CD4-positive, alpha-beta T cell (primary cell): ENCODE measurements at places on chromosomes 16 and 17. TPM values are rescaled to one million over a fixed set of nuclear protein-coding genes. Genes with fewer than 3 reads are reported as not detected.

DNA sequence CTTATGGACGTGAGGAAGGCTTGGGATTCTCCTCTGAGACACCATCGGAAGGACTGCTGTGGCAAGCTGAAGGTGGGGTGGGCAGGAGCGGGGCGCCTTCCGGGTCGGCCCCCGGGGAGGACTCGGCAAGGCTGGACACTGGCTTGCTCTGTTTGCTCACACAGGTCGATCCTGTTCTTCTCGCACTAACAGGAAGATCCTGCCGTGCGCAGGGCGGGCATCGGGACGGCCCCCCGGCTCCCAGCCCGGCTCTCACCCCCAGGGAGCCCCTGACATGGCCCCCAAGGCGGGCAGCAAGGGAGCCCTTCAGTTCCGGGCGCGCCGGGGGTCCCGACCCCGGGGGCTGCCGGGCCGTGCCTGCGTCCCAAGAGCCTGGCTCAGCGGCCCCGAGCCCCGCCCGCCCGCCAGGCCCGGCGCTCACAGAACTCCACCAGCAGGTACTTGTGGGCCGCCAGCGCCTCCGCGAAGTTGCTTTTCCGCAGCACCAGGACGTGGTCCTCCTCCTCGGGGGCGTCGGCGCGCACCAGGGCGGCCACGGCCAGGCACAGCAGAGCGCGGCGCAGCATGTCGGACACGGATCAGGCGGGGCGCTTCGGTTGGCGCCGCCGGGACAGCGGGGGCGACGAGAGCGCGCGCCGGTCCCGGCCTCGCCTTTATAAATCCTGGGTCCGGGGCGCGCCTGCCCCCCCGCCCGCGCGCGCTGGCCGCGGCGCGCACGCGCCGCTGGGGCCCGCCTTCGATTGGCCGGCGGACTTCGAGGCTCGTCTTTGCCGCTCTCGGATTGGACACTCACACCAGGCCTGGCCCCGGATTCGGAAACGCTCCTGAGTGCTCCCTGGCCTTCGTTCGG, at the start of gene P4HB:
Gene P4HB, minus strand, starts transcription at position 630 of the 850 bp plus-strand sequence. Its CDS starts 64 bp downstream, at position 566.
- peak within 1 kb of the TSS; percentile 78 for H3K4me3 ChIP-seq
- H3K27me3 ChIP-seq: no peaks in the 10 kb centered on the region
- peak within 1 kb of the TSS; percentile 95 for H3K27ac ChIP-seq
- peaks cover 49% of the 10 kb centered on the region for H3K36me3 ChIP-seq
- DNase-seq: no peak

DNA sequence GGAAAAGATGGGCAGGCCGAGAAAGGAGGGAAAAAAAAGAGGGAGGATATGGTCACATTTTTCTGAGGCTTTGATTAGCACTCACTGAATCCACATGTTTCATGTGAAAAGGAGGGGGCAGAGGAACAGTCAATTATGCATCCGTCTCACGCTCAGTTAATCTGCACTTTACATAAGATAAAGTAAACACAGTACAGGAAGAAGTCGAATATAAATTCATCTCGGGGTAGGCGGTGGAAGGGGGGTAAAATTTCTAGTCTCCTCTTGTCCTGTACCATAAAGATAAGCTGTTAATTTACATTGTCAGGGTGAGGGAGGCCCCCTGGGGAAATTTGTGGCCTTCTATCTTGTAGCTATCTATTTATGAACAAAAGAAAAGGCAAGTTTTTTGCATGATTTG, 73.1 kb upstream of the CES5A start:
- H3K4me3 ChIP-seq: no peak overlapping the region
- no peaks in the 10 kb centered on the region for H3K4me1 ChIP-seq
- no peaks in the 10 kb centered on the region for H3K36me3 ChIP-seq

GRCh38 chr17:65423346-65424140, 137.9 kb downstream of the AXIN2 start:
- DNase-seq: no peak
- H3K4me3 ChIP-seq: no peak overlapping the region
- H3K27ac ChIP-seq: no peak overlapping the region
- no peaks in the 10 kb centered on the region for H3K4me1 ChIP-seq
- no peaks in the 10 kb centered on the region for H3K36me3 ChIP-seq
- H3K27me3 ChIP-seq: no peaks in the 10 kb centered on the region

Gene SLC4A1
- not detected for total RNA-seq

GRCh38 chr17:80947200-80947940, 44.3 kb upstream of the CHMP6 start:
- H3K36me3 ChIP-seq: peaks cover 62% of the 10 kb centered on the region
- H3K27me3 ChIP-seq: no peaks in the 10 kb centered on the region
- no peak for DNase-seq
- no peaks in the 10 kb centered on the region for H3K4me1 ChIP-seq

- H3K27ac ChIP-seq: no peak overlapping the region
- no peak for DNase-seq
- H3K4me1 ChIP-seq: no peaks in the 10 kb centered on the region
- H3K4me3 ChIP-seq: no peak overlapping the region
Observed at GRCh38 chr17:81196505-81197408, 26.0 kb downstream of the CEP131 start.

Gene TP53TG3C
- not detected for total RNA-seq

DNA sequence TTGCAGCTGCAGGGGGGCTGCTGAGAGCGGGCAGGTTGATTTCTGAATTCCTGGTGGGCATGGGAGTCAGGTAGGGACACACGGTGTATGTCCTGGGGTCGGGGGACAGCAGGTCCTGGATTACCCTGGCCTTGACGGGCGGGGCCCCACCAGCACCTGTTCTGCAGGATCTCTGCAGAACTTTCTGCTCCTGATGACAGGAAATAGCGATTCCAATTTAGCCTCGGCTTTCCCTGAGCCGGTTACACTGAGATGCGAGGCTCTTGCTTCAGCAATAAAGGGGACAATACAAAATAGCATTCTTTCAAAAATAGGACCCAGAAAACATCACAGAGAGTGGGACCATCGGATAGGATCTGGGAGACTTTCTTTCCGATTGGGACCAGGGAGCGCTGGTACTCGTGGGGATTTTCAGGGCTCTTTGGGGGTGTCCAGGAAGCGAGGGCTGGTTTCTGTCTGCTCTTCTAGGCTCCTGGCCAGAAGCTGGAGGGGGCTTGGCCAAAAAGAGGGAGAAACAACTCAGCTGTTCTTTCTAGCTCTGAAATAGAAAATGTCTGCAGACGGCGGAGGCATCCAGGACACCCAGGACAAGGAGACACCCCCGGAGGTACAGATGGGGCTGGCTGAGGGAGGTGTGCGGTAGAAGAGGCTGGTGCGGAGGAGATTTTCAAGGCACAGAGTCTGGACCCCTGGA, 642 bp downstream of the ZNF205 start:
- no peak overlapping the region for H3K4me3 ChIP-seq
- no peaks in the 10 kb centered on the region for H3K4me1 ChIP-seq
- no peak for DNase-seq
- no peaks in the 10 kb centered on the region for H3K36me3 ChIP-seq

Gene TBC1D16
- 1.9 TPM for total RNA-seq

Gene AOC2
- 2.5 TPM for total RNA-seq

Gene FN3K
- 4.9 TPM for total RNA-seq

DNA sequence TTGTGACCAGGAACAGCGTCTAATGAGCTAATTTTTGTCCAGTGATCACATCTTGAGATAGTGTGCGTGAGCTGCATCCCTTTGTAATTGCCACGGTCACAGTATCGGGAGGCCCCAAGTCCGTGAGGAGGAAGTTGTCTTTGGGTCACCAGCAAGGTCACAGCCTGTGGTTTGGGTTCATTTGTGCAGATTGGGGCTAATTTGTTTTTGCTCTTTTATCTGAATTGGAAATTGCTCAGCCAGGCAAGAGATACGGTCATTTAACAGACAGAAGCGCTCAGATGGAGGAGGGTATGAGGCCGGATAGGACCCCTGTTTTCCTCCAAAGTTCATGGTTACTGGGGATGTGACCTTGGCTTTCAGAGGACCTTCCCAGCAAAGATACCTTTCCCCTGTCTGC, 174.1 kb downstream of the SNX29 start:
- no peak overlapping the region for H3K4me3 ChIP-seq
- no peak for DNase-seq
- H3K27me3 ChIP-seq: no peaks in the 10 kb centered on the region
- no peak overlapping the region for H3K27ac ChIP-seq

Gene MYL11
- 0.95 TPM for total RNA-seq

Gene COQ9
- total RNA-seq: 7.6 TPM

- no peak overlapping the region for H3K4me3 ChIP-seq
- no peak overlapping the region for H3K27ac ChIP-seq
- no peaks in the 10 kb centered on the region for H3K27me3 ChIP-seq
- DNase-seq: no peak
- no peaks in the 10 kb centered on the region for H3K4me1 ChIP-seq
Observed at GRCh38 chr17:17978481-17979424, 6.1 kb downstream of the DRC3 start.

Gene CD300LG
- total RNA-seq: not detected

Gene SAMD14
- 0.33 TPM for total RNA-seq

Gene DPEP3
- 0.53 TPM for total RNA-seq

Gene RPL19
- 3,670 TPM for total RNA-seq

Gene ELOB
- total RNA-seq: 103 TPM

Gene C17orf58
- total RNA-seq: 0.31 TPM

DNA sequence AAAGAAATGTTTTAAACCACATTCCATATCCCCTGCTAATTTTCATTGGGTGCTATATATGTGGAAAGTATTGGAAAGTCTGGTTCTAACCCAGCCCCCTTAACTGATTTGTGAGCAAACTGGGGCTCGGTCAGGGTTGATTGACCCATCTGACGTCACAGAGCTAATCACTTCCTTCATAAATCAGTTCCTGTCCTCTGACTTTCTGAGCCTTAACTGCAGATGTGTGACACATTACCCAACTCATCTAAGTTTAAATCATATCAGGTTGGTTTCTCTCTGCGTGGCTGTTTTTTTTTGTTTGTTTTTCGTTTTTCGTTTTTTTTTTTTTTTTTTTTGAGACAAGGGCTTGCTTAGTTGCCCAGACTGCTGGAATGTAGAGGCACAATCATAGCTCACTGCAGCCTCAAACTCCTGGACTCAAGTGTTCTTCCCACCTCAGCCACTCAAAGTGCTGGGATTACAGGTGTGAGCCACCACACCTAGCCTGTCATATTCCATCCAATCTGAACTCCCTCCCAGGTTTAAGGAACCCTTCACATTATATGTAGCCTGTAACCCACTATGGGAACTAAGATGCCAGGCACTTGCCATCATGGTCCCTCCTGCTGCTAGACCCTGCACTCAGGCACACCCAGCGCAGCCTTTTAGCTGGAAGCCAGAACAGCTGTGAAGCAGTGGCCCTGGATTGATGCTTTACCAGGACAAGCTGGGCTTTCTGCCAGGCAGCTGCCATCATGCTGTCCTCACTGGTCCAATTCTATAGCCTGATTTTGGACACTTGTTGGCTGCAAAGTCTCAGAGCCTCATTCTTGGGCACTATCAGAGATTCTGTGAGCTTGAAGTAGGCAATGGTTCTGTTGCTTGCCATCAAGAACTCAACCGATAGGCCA, 6.9 kb upstream of the BPTF start:
- no peaks in the 10 kb centered on the region for H3K4me1 ChIP-seq
- no peak overlapping the region for H3K4me3 ChIP-seq
- H3K27ac ChIP-seq: no peak overlapping the region
- H3K27me3 ChIP-seq: no peaks in the 10 kb centered on the region

Gene NPIPB9
- total RNA-seq: 2.6 TPM

GRCh38 chr16:48335961-48336360, 49.3 kb downstream of the SIAH1 start:
- DNase-seq: no peak
- no peak overlapping the region for H3K27ac ChIP-seq
- H3K4me3 ChIP-seq: no peak overlapping the region

Gene RCVRN
- total RNA-seq: not detected

GRCh38 chr16:67661101-67661761, 471 bp downstream of the PARD6A start:
- H3K27ac ChIP-seq: peak overlapping the region; percentile 93
- peaks cover 45% of the 10 kb centered on the region for H3K4me1 ChIP-seq
- H3K4me3 ChIP-seq: peak overlapping the region; percentile 95
- peaks cover 25% of the 10 kb centered on the region for H3K36me3 ChIP-seq
- DNase-seq: no peak
- H3K27me3 ChIP-seq: no peaks in the 10 kb centered on the region

Gene ICAM2
- 50.6 TPM for total RNA-seq

GRCh38 chr17:80775863-80776262, 215.8 kb upstream of the CHMP6 start:
- H3K4me1 ChIP-seq: peaks cover 50% of the 10 kb centered on the region
- no peak overlapping the region for H3K27ac ChIP-seq
- H3K27me3 ChIP-seq: no peaks in the 10 kb centered on the region
- peaks cover 23% of the 10 kb centered on the region for H3K36me3 ChIP-seq
- DNase-seq: no peak

DNA sequence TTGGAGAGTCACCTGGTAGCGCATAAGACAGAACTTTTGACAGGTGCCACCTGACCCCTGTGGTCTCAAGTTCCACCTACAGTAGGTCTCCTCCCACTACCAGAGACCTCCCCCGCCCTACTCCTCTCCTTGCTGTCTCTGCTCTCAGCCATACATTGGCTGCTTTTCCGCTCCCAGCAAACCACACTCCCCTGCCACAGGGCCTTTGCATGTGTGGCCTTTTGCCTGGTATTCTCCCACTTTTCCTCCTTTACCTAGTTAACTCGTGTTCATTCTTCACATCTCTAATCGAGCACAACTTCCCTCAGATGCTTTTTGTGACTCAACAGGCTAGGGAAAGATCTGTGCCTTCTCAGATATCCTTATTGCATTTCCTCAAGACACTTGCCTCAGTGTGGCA, 218.3 kb upstream of the EEF2KMT start:
- no peak overlapping the region for H3K4me3 ChIP-seq
- H3K36me3 ChIP-seq: no peaks in the 10 kb centered on the region
- no peak for DNase-seq
- no peak overlapping the region for H3K27ac ChIP-seq
- H3K27me3 ChIP-seq: no peaks in the 10 kb centered on the region

DNA sequence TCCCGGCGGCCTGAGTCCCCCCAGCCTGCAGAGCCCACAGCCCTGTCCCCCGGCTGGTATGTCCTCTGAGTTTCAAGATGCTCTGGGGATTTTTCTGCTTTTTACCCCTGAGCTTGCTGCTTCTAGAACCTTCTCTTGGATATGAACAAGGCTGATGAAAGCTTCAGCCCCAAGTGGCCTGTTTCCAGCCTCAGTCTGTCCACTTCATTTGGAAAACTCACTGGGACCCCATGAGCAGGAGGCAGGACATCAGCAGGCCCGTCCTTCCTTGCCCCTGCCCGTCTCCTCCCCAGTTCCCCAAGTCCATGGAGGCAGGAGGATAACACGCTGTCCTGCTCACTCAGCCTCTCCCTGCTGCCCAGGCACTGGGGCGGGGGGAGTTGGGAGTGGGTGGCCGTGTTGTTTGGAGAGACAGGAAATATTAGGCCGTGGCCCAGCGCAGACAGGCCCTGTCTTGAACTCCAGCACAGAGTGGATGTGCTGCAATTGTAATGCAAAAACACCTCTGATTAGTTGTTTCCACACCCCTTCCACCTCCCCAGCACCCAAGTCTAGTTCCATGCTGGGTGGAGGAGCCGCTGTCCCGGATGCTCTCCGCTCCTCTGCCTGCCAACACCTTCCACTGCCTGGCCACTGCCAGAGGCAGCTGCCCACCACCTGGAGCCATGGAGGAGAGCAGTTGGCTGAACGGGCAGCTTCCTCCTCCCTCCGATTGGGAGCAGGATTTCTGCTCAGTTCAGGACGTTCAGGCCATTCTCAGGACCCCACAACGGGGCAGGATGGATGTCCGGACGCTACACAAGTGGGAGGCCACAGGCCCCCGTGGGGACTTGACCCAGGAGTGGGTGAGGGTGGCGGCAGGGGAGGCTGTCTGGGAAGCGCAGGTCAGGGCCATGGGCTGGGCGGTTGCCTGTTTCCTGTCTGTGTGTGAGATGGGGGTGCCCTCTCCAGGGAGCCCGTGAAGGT, 216.9 kb upstream of the GSE1 start:
- no peak overlapping the region for H3K27ac ChIP-seq
- no peaks in the 10 kb centered on the region for H3K36me3 ChIP-seq
- H3K4me3 ChIP-seq: no peak overlapping the region
- no peak for DNase-seq
